ENCODE measurements at places on chromosomes 3 and 15. TPM values are rescaled to one million over a fixed set of nuclear protein-coding genes. Genes with fewer than 3 reads are reported as not detected.

Gene EFCC1
- 1.5 TPM for total RNA-seq

DNA sequence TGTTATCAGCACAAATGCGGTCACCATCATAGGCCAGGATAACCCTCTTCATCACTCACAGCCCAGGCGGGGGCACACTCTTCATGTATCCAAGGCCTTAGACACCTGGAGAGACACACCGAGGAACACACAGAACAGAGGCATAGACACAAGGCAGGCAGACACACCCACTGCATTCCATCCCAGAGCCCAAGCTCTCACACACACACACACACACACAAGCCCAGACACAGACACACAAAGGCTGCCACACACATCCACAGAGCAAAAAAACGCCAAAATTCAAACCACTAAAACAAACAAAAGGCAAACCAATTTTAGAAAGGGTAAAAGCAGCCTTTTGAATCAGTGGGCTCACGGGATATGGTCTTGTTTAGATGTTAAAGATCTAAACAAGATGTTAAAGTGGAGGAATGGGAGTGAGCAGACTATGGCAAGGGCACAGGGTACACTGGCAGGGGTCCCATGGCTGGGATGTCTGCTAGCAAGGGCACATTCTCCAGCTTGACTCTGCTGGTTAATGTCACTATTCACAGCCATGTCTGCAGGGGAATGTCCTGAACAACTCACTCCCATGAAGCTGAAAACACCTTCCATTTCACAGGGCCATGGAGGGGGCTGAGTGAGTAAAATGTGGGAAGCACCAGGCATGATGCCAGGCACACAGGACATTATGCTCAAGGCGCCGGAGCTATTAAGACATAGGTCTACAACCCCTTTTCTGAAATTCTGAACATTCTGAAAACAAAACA, 14.9 kb upstream of the CRABP1 start:
- H3K27me3 ChIP-seq, result no peaks in the 10 kb centered on the region
- peaks cover 11% of the 10 kb centered on the region for H3K4me1 ChIP-seq
- DNase-seq, result no peak
- peak overlapping the region; percentile 2 for H3K27ac ChIP-seq

GRCh38 chr15:78927077-78927790, 17.6 kb downstream of the CTSH start:
- no peak overlapping the region for H3K4me3 ChIP-seq
- H3K4me1 ChIP-seq, result peaks cover 17% of the 10 kb centered on the region
- DNase-seq, result no peak
- H3K36me3 ChIP-seq, result peaks cover 62% of the 10 kb centered on the region
- no peak overlapping the region for H3K27ac ChIP-seq

DNA sequence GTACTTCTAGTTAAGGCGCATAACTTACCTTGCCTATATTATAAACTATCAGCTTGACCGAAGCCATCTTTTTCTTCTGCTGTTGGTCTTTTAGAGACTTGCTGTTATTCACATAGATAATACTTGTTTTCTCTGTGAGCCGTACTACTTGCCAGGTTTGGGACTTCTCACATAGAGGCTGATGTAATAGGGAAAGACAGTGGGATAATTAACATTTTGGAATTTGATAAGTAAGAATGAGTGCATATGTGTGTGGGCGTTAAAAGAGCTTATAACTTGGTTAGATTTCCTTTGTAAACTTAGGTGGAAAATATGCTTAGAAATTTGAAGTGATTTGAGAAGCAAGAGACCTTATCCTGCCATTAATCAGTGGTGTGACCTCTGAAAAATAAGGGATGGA, 47.8 kb downstream of the FNDC3B start:
- H3K27me3 ChIP-seq, result no peaks in the 10 kb centered on the region
- no peak overlapping the region for H3K4me3 ChIP-seq
- peaks cover 86% of the 10 kb centered on the region for H3K4me1 ChIP-seq
- DNase-seq, result no peak
- no peak overlapping the region for H3K27ac ChIP-seq

GRCh38 chr3:134105876-134106556, 76.3 kb upstream of the SLCO2A1 start:
- DNase-seq, result no peak
- H3K36me3 ChIP-seq, result no peaks in the 10 kb centered on the region
- H3K4me1 ChIP-seq, result no peaks in the 10 kb centered on the region
- no peak overlapping the region for H3K27ac ChIP-seq
- H3K27me3 ChIP-seq, result no peaks in the 10 kb centered on the region

DNA sequence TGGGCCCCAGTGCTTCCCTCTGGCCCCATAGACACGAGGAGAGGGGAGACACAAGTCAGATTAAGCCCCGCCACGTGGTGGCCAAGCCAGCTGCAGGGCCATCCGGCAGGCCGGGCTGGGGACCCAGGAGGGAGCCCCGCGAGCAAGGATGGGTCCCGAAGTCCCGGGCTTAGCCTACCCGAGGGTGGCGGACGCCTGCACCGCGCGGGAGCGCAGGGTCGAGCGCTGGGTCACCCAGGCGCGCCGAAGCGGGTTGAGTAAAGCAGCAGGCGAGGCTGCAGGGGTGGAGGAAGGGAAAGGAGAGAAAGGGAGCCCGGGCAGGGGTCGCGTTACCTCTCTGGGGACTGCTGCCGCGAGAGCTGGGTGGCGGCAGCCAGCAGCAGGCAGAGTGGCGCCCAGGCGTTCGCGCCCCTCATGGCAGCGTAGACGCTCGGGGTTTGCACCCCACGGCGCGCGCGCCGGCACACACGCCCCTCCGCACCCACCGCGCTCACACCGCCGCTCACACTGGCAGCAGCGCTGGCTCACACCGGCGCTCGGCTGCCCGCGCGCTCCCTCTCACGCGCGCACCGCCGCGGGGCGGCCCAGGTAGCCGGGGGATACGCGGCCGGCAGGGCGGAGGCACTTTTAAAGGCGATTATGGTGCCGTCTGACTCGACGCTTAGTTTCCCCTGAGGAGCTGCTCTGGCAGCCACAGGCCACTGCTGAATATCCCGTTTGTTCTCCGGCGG, at the start of gene PCOLCE2:
Gene PCOLCE2 (minus strand): TSS at position 603 of the 731 bp plus-strand sequence. CDS start 187 bp downstream, at position 416.
- H3K27ac ChIP-seq, result peak within 1 kb of the TSS; percentile 74
- peak; percentile 54 for DNase-seq
- H3K4me3 ChIP-seq, result peak within 1 kb of the TSS; percentile 76

DNA sequence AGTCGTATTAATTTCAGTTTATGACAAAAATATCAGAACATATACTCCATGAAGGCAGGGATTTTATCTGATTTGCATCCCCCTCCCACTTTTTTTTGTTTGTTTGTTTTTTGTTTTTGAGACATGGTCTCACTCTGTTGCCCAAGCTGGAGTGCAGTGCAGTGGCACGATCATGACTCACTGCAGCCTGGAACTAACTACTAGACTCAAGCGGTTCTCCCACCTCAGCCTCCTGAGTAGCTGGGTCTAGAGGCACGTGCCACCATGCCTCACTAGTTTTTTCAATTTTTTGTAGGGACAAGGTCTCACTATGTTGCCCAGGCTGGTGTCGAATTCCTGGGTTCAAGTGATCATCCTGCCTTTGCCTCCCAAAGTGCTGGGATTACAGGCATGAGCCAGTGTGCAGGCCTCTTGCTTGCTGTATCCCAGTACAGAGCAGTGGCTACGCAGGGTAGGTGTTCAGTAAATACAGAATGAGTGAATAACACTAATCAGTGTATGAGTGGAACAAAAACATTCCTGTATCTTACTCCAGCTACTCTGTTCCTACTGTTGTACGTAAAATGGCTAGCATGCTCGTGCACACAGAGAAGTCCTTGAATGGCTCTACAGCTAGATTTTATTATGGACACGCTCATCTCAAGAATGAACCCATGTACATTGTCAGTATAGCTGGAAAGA, 272.4 kb downstream of the FOXP1 start:
- H3K27me3 ChIP-seq, result no peaks in the 10 kb centered on the region
- H3K36me3 ChIP-seq, result no peaks in the 10 kb centered on the region
- no peak overlapping the region for H3K4me3 ChIP-seq
- peaks cover 26% of the 10 kb centered on the region for H3K4me1 ChIP-seq
- peak overlapping the region; percentile 62 for H3K27ac ChIP-seq

GRCh38 chr3:8962226-8962861, 928 bp downstream of the RAD18 start:
- H3K27me3 ChIP-seq, result peaks cover 1% of the 10 kb centered on the region
- H3K36me3 ChIP-seq, result no peaks in the 10 kb centered on the region
- no peak overlapping the region for H3K27ac ChIP-seq
- H3K4me1 ChIP-seq, result peaks cover 16% of the 10 kb centered on the region

DNA sequence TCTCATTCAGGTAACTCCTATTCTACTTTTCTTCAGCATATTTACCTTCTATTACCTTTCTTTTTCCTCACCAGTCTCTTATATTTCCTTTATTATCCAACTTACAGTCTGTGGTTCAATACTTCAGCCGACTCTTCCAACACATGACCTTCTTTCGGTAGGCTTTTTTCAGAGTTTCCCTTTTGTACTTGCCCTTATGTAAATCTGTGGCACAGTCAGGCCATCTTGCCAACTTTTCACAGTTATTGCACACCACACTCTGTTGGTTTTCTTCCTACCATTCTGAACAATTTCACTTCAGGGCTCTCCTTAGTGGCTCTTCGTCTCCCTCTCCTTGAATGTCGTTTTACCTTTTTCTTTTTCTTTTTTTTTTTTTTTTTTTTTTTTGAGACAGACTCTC, 427.8 kb downstream of the LPP start:
- no peak for DNase-seq
- no peak overlapping the region for H3K4me3 ChIP-seq
- no peaks in the 10 kb centered on the region for H3K36me3 ChIP-seq
- no peak overlapping the region for H3K27ac ChIP-seq
- peaks cover 55% of the 10 kb centered on the region for H3K4me1 ChIP-seq
- H3K27me3 ChIP-seq, result no peaks in the 10 kb centered on the region
